CMK (cell line): ENCODE measurements at places on chromosomes 2 and 18.

GRCh38 chr2:72036173-72036545 is 111.5 kb downstream of the CYP26B1 start:
- DNase-seq: no peak

GRCh38 chr2:69097148-69097610 is 84.2 kb downstream of the ANTXR1 start:
- no peak for DNase-seq

- DNase-seq: no peak
Observed at GRCh38 chr2:84858937-84859336, 21.9 kb downstream of the TRABD2A start.

GRCh38 chr2:15751477-15751876 is 159.8 kb downstream of the DDX1 start:
- no peak for DNase-seq

- no peak for DNase-seq
Observed at GRCh38 chr2:164981217-164981990, 26.1 kb upstream of the SLC38A11 start.

DNA sequence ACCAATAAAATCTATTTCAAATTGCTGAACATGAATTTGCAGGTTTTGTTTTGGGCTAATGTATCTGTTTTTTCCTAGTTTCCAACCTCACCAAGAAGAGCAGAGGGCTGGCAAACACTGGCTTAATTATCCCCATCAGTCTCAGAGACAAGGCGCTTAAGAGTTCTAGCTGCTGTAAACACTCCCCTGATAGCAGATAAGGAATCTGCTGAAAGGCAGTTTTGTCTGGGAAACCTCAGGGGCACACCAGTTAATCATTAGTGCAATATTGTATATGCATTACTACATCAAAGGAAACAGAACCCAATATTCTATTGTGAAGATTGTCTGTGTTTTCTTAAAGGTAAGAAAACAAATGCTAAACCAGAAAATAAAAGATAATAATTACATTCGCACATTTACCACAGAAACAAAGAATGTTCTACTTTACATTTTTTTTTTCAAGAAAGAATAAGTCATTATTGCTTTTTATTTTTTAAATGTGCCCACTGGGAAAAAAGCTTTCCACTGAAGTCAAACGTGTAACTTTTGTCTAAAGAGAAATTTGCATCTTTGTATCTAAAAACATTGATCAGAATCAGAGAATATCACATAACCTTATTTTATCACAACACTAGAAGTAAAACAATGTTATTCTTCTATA is 179.1 kb downstream of the ERBB4 start:
- no peak for DNase-seq

DNA sequence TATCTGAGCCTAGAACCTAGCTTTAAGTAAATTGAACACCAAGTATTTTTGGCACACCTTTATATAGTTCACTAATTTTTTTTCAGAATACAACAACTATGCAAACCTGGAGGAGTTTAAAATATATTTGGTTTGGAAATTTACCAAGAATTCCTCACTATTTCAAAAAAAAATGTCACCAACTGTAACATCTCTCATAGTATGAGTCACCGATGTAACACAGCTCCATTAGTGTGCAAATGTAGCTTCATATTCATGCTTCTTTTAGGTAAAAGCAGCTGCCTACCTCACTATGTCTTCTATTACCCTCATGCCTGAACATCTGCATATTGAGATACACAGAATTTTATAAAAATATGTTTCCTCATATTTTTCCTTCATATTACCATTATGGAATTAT is 80.5 kb downstream of the NRXN1 start:
- DNase-seq: no peak

- no peak for DNase-seq
Observed at GRCh38 chr2:15260196-15260595, 300.9 kb downstream of the NBAS start.

DNA sequence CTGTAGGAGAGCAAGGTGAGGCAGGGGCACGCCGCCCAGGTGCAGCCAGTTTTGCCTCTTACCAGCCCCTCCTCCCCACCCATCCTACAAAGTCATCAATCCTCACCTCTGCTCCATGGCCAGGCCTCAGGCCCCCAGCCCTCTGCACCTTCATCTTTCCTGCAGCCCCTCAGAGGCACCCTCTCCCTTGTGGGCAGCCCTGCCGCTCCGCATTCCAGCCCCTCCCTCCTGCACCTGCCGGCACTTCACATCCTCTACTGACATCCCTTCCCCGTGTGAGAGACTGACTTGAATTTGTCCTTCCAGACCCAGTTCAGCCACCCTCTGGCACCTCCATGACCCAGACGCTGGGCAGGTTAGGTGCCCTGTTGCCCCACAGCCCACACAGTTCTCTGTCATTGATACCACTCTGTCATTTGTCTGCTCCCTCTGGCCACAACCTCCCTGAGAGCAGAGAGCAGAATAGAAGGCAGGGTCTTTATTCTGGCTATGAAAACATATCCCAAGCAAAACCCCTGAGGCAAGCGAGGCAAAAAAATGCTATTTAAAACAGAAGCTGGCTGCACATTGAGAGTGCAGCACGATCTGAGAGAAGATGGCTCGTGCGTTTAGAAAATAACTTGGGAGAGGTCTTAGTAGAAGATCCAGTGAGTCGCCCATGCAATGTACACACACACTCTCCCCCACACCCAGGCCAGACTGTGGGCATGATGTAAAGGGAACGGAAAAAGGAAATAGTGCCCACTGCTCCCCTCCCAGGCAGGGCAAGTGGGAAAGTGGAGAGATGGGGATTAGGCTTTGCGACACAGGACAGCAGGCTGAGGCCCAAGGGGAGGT is 25.9 kb downstream of the SDC1 start:
- no peak for DNase-seq

DNA sequence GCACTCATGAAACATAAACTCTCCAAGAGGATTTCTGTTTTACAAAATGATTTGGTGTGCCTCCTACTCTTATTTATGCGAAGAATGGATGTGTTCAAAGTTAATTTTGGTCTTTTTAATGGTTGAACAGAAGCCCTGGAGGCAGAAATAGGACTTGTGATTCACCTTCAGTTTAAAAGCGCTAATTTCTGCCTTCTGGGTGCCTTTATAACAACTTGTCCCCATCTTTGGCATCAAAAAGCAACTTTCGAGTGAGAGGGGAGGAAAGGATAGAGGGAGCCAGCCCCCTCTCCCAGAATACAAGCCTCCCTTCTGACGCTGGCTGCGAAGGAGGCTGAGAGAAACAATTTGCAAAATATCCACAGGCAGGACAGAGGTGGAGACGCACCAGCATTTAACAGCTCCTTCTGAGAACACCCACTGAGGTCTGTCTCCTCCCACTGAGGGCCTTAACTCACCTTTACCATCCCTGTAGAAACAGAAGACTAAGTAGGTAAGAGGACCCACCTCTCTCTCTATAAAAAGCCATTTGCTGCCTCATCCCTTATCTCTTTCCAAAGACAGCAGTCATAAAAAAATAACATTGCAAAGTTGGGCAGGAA is 24.3 kb upstream of the BCL11A start:
- no peak for DNase-seq

DNA sequence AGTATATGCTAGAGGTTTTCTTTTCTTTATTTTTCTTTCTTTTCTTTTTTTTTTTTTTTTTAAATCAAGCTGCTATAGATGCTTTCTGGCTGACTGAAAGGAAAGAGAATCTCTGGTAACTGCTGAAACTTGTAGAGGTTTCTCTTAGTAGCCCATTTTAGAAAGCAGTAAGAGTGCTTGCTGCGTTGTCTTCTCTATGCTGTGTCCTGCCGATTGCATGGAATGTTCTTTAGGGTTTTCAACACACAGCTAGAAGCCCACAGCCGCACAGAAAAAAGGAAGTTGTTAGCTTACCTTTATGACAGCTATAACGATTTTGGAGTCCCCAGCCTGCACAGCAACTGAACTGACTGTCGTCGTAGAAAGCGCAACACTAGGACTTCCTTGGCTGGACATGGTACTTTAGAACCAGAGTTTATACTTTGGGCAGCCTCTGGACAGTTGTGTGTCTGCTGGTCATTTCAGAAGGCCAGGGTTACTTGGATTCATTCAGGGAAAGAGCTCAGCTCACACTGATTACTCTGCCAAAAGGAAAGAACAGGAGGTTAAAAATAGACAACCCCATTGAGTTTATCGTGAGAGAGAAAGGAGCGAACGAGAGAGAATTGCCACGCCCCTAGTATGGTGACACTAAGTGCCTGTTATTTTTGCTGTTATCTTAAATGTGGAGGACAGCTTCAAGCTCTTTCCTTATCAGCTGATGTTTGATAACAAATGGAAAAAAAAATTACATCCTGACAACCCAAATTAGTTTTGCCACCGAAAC is at the start of gene CCDC141:
CCDC141 (minus strand) TSS at position 592 of the 766 bp plus-strand sequence; CDS start at position 396, 196 bp downstream.
- no peak for DNase-seq

- DNase-seq: no peak
Observed at GRCh38 chr2:95053543-95053942, 28.0 kb downstream of the MAL start.

- no peak for DNase-seq
Observed at GRCh38 chr18:74522635-74523548, 11.4 kb upstream of the CNDP1 start.

GRCh38 chr18:30175061-30175574 is 867.4 kb downstream of the DSC3 start:
- DNase-seq: no peak

GRCh38 chr2:231563378-231563961 is 29.2 kb upstream of the TEX44 start:
- DNase-seq: no peak
